ENCODE measurements at places on chromosomes 16 and 17. TPM values are rescaled to one million over a fixed set of nuclear protein-coding genes. Genes with fewer than 3 reads are reported as not detected.

- peaks cover 89% of the 10 kb centered on the region for H3K27me3 ChIP-seq
- no peaks in the 10 kb centered on the region for H3K4me1 ChIP-seq
- H3K4me3 ChIP-seq, result no peak overlapping the region
- H3K27ac ChIP-seq, result no peak overlapping the region
- no peak for DNase-seq
Observed at GRCh38 chr16:56649820-56650219, 1.9 kb upstream of the MT1B start.

- H3K27ac ChIP-seq, result no peak within 1 kb of the TSS
- H3K36me3 ChIP-seq, result no peaks in the 10 kb centered on the region
- peaks cover 78% of the 10 kb centered on the region for H3K27me3 ChIP-seq
- H3K4me1 ChIP-seq, result no peaks in the 10 kb centered on the region
Observed at GRCh38 chr17:8087075-8087951, at the start of gene ALOX12B. Gene ALOX12B, minus strand, starts transcription at chr17:8087716. Its CDS starts 274 bp downstream, at chr17:8087442.

- no peak overlapping the region for H3K4me3 ChIP-seq
- no peak for DNase-seq
- H3K36me3 ChIP-seq, result peaks cover 3% of the 10 kb centered on the region
- H3K27me3 ChIP-seq, result no peaks in the 10 kb centered on the region
Observed at GRCh38 chr17:2214047-2214928, 89.3 kb downstream of the SMG6 start.

The MYO15A gene
- total RNA-seq, result 1.3 TPM

The HSPB9 gene
- 0.40 TPM for total RNA-seq

The BRICD5 gene
- 31.2 TPM for total RNA-seq

The OR1F1 gene
- not detected for total RNA-seq
